ENCODE measurements at places on chromosomes 5 and 9. TPM values are rescaled to one million over a fixed set of nuclear protein-coding genes. Genes with fewer than 3 reads are reported as not detected.

Gene HTR1A
- not detected for total RNA-seq

Gene SPATA31D4
- not detected for total RNA-seq

Gene SPATA31D1
- not detected for total RNA-seq

Gene PPP3R2
- not detected for total RNA-seq

Gene CDC25C
- not detected for total RNA-seq

Gene QRFP
- total RNA-seq = not detected

Gene C9
- total RNA-seq = not detected

DNA sequence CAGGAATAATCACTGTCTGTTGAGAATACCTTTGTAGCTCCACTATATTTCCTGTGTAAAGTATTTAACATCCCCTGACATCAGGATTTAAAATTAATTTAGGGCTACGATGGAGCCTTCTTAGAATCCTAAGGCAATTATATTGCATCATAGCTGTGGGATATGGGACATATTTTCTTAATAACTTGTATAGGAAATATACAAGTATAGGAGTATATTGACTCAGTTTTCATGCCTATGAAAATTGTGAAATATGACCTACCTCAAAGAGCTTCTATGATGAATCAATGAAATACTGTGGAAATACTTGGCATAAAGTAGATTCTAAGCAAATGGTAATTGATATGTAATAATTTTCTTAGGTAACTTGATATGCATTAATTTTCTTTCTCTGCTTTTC, 221.0 kb upstream of the KLF4 start:
- no peak overlapping the region for H3K4me3 ChIP-seq
- H3K36me3 ChIP-seq = no peaks in the 10 kb centered on the region
- H3K27me3 ChIP-seq = no peaks in the 10 kb centered on the region

DNA sequence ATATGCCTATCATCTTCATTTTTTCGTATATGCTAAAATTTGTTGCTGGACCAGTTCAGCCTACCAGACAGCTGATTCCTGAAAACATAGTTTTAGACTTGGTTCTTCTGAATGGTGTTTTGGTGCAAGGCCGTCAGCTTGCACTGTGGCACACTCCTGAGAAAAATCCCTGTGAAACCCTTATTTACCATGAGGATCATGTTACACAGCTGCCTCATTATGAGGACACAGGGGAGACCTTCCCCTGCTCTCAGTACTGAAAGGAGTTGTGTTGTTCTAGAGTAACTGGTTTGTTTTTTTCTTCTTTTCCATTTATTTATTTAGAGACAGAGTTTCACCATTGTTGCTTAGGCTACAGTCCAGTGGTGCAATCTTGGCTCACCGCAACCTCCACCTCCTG, 37.6 kb downstream of the MAST4 start:
- no peaks in the 10 kb centered on the region for H3K27me3 ChIP-seq
- H3K36me3 ChIP-seq = no peaks in the 10 kb centered on the region
- DNase-seq = no peak
- no peaks in the 10 kb centered on the region for H3K4me1 ChIP-seq
- no peak overlapping the region for H3K4me3 ChIP-seq

DNA sequence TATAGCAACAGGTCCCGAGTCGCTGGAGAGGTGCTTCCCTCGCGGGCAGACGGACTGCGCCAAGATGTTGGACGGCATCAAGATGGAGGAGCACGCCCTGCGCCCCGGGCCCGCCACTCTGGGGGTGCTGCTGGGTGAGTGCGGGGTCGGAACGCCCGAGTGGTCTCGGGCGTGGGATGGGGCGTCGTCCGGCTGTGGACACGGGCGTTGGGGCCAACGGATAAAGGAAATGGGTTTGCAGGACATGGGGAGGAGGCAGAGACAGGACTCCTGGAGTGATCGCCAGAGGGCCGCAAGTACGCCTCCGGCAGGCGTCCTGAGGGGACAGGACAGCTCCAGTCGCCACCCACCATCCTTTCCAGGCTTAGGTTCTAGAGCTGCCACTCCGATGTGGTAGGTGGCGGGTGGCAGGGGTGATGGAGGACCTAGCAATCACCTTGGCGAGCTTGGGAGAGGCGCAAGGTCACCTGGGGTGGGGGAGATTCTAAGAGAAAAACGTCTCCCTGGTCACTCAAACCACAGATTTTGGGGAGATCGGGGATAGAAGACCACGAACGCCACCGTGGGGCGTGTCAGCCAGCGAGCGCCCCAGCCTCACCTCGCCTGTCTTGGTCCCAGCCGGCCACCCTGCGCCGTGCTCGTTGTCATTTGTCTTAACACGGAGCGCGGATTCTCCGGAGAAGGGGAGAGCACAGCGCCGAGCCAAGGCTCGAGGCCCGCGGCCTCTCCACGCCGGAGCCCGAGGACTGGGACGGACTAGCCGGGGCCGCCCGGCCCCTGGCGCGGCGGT, 922 bp downstream of the LMX1B start:
- H3K4me1 ChIP-seq = peaks cover 70% of the 10 kb centered on the region
- H3K27ac ChIP-seq = no peak overlapping the region
- H3K4me3 ChIP-seq = peak overlapping the region; percentile 58
- no peak for DNase-seq

GRCh38 chr5:119405419-119405818, 46.9 kb upstream of the HSD17B4 start:
- no peak overlapping the region for H3K27ac ChIP-seq
- no peaks in the 10 kb centered on the region for H3K27me3 ChIP-seq
- no peak overlapping the region for H3K4me3 ChIP-seq
- no peak for DNase-seq
- no peaks in the 10 kb centered on the region for H3K36me3 ChIP-seq
- peaks cover 4% of the 10 kb centered on the region for H3K4me1 ChIP-seq

DNA sequence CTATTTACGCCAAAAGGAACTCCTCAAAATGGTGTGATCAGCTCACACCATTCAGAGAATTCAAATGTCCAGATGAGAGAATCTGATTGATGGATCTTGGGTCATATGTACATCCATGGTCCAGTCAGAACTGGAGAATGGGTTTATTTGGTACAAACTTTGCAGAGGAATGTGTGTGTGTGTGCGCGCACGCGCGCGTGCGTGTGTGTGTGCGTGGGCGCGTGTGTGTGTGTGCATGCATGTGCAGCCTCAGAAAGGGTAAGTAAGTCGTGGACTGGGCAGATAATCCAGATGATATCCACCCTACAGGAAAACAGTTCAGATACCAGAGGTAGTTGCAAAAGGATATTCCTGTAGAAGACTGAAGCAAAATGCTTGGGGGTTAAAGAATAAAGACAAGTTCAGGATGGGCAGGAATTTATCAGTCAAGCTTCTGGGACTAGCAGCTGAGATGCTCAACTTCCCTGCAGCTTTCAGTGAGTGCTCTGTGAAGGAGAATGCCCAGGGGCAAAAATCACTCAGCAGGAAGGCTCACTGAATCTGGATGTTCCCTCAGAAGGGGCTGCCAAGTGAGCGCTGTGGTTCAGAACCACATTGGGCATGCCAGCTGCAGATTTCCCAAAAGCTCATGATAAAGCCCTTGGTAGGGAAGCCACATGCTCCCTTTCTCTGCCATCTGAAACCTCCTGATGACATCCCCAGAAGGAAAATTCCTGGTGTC, 440.5 kb upstream of the SGCD start:
- no peak overlapping the region for H3K27ac ChIP-seq
- no peak overlapping the region for H3K4me3 ChIP-seq
- no peak for DNase-seq
- H3K4me1 ChIP-seq = no peaks in the 10 kb centered on the region
- H3K36me3 ChIP-seq = no peaks in the 10 kb centered on the region

GRCh38 chr5:137095597-137095996, 403.5 kb downstream of the SPOCK1 start:
- H3K27ac ChIP-seq = no peak overlapping the region
- H3K36me3 ChIP-seq = no peaks in the 10 kb centered on the region
- no peaks in the 10 kb centered on the region for H3K27me3 ChIP-seq
- H3K4me3 ChIP-seq = no peak overlapping the region

- no peak overlapping the region for H3K27ac ChIP-seq
- H3K27me3 ChIP-seq = peaks cover 4% of the 10 kb centered on the region
- no peak overlapping the region for H3K4me3 ChIP-seq
Observed at GRCh38 chr9:85743275-85744128, 1.7 kb upstream of the AGTPBP1 start.

DNA sequence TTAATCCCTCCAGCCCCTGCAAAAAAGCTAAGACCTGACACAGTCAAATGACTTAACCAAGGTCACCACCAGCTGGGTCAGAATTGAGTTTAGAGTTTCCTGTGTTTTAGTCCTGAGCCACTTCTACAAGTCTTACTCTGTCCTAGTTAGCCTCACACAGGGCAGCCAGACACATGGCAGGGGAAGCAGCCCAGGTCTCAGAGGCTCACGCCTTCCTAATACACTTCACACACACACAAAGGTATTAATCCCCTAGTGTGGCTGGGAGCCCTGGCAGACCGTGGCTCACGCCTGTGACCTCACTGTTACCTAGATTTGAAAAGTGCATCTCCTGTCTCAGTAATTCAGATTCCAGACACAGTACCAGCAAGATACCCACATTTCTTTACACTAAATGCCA, 77.4 kb upstream of the WWC1 start:
- H3K36me3 ChIP-seq = no peaks in the 10 kb centered on the region
- no peak overlapping the region for H3K4me3 ChIP-seq
- no peaks in the 10 kb centered on the region for H3K4me1 ChIP-seq
- H3K27me3 ChIP-seq = no peaks in the 10 kb centered on the region
- DNase-seq = no peak
- H3K27ac ChIP-seq = no peak overlapping the region

DNA sequence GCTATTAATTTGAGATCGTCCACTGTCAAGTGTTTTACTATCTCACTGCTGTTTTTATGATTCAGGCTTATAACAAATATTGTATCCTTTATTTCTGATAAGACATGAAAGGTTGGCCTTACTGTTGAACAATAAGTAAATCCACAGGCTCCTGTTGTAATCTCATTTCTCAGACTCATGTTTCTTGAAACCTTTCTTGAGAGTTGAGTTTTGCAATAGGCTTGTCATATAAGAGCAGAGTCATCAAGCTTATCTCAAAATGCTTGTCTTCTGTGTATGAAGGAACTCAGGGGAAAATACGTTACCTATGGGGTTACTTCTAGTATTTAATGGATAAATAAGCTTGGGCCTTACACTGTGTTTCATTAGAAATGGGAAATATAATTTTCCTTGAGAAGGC, 9.2 kb upstream of the TLX3 start:
- H3K4me1 ChIP-seq = no peaks in the 10 kb centered on the region
- no peak overlapping the region for H3K4me3 ChIP-seq
- DNase-seq = no peak
- no peaks in the 10 kb centered on the region for H3K36me3 ChIP-seq
- H3K27ac ChIP-seq = no peak overlapping the region

DNA sequence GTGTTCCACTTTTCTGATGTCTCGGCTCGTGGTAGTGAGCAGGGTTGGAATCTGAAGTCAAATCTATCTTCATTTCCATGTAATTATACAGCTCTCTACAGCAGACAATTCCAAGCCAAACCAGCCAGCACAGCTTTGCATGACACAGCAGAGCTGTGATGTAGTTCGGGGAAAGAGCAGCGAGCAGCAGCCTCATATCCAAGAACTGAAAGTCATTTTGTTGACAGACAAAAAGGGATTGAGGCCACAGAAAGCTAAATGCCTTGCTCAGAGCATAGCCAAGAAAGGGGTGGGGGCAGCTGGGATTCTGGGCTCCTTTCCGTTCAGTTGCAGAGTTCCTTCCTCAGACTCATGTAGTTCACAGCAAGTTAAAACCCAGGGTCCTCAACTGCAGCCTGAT, 32.1 kb downstream of the LCP2 start:
- no peak overlapping the region for H3K4me3 ChIP-seq
- peaks cover 3% of the 10 kb centered on the region for H3K36me3 ChIP-seq
- no peaks in the 10 kb centered on the region for H3K27me3 ChIP-seq
- DNase-seq = no peak
- H3K27ac ChIP-seq = peak overlapping the region; percentile 39

- no peaks in the 10 kb centered on the region for H3K4me1 ChIP-seq
- H3K36me3 ChIP-seq = no peaks in the 10 kb centered on the region
- no peak overlapping the region for H3K27ac ChIP-seq
- no peak for DNase-seq
- no peak overlapping the region for H3K4me3 ChIP-seq
- no peaks in the 10 kb centered on the region for H3K27me3 ChIP-seq
Observed at GRCh38 chr5:166962461-166962860, 1329.0 kb upstream of the WWC1 start.

GRCh38 chr5:50574121-50574520, 92.3 kb upstream of the PARP8 start:
- no peaks in the 10 kb centered on the region for H3K36me3 ChIP-seq
- H3K4me3 ChIP-seq = no peak overlapping the region
- H3K27me3 ChIP-seq = no peaks in the 10 kb centered on the region
- no peaks in the 10 kb centered on the region for H3K4me1 ChIP-seq
- H3K27ac ChIP-seq = no peak overlapping the region
